ENCODE measurements at places on chromosomes 6 and 20. TPM values are rescaled to one million over a fixed set of nuclear protein-coding genes. Genes with fewer than 3 reads are reported as not detected.
A peak's percentile ranks its signal among the peaks of the same experiment; 100 is the strongest.

SUMO4 gene
- total RNA-seq: 5.5 TPM

UBR2 gene
- 23.1 TPM for total RNA-seq

UBD gene
- not detected for total RNA-seq

CENPQ gene
- total RNA-seq: 19.3 TPM

DNA sequence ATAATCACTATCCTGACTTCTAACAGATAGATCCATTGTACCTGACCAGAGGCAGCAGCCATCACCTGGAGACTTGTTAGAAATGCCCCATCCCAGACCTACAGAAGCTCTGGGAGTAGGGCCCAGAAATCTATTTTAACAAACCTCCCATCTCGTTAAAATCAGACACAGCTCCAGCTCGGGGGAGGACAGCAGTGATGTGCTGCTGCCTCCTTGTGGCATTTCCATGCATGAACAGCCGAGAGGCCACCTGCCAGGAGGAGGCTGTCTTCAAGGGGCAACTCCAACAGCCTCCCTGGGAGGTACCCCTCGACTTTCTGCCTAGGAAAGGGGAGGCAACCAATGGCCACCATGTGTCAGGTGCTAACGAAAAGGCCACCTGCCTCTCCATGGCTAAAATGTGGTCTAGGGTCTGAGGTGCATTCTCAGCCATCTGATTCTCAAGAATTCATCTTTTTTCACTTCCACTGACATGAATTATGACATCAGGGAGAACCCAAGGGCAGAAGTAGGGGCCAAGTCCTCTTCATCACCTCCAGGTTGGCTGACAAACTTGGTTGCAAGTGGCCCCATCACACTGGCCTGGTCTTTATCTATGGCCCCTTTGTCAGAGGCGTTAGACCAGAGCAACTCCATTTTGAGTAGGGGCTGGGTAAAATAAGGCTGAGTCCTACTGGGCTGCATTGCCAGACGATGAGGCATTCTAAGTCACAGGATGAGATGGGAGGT is 12.2 kb upstream of the KCNK15 start:
- DNase-seq: peak; percentile 82

DNA sequence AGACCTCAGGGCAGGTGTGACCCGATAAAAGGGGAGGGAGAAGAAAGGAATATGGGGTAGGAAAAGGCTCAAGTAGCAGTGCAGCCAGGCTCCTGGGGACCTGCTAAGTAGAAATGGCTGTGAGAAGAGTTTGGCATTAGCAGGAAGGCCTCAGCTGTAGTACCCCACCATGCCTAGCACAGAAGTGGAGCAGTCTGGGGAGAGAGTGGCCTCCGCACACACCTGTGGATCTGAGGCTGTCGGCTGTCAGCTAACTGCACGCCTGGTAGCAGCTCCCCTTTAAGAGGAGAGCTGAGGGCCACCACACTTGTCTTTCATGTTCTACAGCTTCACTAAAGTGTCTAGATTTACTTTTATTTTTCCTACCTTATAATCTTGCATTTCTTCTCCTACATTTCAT is 24.6 kb downstream of the PDE7B start:
- DNase-seq: peak; percentile 17

DNA sequence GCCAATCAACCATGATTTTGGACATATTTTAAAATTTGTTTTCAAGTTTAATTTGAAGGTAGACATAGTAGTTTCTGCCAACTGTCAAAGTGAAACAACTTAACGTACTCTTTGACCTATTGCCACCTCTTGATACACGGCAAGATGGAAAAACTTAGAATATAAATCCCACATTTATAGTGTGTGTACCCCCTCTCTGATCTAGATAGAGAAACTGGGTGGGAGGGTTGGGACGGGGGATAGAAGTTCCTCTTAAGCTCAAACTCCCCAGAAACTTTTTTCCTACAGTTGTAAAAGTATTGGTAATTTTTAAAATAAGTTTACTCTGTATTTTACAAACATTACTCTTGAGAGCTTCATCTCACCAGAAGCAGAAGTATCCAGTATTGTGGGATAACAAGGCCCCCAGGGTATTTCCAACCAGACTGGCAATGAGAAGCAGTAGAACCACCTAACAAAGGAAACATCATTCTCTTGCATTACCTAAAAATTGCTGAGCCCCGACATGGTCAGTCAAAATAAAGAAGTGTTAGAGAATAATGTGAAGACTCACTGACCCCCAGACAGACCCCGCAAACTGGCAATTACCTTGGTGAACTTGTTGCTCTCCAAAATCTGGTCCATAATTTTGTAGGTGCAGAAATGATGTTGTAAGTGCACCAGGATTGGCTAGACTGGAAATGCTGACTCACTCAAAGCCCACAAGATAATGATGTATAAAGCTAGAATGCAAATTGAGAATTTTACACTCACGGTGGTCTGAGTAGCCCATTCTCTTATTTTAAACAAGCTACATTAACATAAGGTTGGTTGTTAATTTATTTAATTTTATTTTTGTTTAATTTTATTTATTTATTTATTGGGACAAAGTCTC is 74.7 kb upstream of the TNFAIP3 start:
- peak; percentile 38 for DNase-seq

DNA sequence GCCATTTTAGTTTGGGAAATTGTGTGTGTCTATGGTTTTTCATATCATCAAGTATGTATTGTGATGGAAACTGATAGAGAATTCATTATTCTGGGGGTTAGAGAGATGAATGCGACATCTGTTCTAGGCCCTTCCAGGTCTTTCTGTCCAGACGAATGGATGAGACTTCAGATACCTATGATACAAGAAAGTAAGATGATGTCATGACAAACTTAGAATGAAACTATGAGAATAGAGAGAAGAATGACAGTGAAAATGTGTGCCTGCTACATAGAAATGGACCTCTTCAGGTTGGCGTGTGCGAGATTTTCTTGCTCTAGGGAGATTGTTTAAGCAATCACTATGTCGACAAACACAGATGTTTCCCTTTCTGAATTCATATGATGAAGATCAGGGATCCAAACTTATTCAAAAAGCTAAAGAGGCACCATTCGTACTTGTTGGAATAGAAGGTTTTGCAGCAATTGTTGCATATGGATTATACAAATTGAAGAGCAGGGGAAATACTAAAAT is 76.1 kb downstream of the SCAND1 start:
- DNase-seq: no peak

GRCh38 chr20:20677186-20677585 is 35.3 kb downstream of the RALGAPA2 start:
- DNase-seq: no peak

- no peak for DNase-seq
These were observed 180.1 kb upstream of the AKAP12 start for GRCh38 chr6:151059612-151060095.

DNA sequence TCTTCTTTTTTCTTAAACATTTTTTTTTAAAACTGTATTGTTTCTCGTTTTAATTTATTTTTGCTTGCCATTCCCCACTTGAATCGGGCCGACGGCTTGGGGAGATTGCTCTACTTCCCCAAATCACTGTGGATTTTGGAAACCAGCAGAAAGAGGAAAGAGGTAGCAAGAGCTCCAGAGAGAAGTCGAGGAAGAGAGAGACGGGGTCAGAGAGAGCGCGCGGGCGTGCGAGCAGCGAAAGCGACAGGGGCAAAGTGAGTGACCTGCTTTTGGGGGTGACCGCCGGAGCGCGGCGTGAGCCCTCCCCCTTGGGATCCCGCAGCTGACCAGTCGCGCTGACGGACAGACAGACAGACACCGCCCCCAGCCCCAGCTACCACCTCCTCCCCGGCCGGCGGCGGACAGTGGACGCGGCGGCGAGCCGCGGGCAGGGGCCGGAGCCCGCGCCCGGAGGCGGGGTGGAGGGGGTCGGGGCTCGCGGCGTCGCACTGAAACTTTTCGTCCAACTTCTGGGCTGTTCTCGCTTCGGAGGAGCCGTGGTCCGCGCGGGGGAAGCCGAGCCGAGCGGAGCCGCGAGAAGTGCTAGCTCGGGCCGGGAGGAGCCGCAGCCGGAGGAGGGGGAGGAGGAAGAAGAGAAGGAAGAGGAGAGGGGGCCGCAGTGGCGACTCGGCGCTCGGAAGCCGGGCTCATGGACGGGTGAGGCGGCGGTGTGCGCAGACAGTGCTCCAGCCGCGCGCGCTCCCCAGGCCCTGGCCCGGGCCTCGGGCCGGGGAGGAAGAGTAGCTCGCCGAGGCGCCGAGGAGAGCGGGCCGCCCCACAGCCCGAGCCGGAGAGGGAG is 580 bp downstream of the VEGFA start:
- DNase-seq: peak; percentile 57

GRCh38 chr6:13718123-13718458 is 6.5 kb upstream of the RANBP9 start:
- no peak for DNase-seq

GRCh38 chr20:20454367-20454766 is 86.5 kb downstream of the INSM1 start:
- no peak for DNase-seq

DNA sequence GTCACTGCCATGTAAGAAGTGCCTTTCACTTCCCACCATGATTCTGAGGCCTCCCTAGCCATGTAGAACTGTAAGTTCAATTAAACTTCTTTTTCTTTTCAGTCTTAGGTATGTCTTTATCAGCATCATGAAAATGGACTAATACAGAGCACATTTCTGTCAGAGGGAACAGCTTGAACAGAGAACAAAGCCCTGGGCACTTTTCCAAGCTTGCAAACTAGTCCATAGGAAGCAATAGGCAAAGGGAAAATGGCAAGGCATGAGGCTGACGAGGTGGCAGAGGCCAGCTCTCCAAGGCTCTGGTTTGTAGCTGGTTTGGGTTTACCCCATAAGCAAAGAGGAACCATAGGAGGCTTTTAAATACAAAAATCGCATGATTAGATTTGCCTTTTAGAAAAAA is 185.1 kb upstream of the HDDC2 start:
- DNase-seq: no peak
